ENCODE measurements at places on chromosomes 16 and 17.

GRCh38 chr16:86800894-86801293 is 222.5 kb downstream of the FOXL1 start:
- no peak for DNase-seq

- no peak for DNase-seq
Observed at GRCh38 chr17:4899341-4900230, at the start of gene C17orf107. Gene C17orf107, plus strand, starts transcription at chr17:4899536. Its CDS starts 227 bp downstream, at chr17:4899763.

DNA sequence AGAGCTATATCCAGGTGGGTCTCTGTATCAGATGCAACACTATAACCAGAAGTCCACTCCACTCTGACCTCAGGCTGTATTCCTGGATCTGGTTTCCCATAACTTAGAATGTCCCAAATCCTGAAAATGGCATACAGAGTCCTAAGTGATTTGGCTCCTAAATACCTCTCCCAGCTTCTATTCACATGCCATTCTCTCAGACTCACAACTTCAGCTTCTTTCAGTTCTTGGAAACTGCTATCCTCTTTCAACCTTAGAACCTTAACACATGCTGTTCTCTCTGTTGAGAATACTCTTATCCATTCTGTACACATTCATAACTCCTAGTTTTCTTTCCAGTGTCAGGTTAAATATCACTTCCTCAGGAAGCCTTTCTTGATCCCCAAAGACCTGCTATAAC is 132.0 kb downstream of the BRIP1 start:
- no peak for DNase-seq

DNA sequence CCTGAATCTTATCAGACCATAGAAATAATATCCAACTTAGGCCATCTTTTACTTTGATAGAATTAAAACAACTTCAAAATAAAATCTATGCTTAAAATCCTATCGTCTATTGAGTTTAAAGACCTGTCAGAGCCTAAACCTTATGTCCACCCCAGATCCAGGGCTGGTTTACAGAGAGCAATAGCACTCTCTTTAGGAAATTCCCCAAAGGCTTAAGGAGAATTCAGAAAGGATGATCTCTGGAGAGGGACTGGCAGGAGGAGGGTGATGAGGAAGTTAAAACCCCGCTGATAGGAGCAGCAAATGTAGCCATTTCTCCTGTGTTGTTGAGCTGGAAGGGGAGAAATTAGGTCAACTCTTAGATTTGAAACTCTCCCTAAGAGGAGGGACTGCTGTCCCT is 175.3 kb downstream of the HS3ST4 start:
- no peak for DNase-seq

DNA sequence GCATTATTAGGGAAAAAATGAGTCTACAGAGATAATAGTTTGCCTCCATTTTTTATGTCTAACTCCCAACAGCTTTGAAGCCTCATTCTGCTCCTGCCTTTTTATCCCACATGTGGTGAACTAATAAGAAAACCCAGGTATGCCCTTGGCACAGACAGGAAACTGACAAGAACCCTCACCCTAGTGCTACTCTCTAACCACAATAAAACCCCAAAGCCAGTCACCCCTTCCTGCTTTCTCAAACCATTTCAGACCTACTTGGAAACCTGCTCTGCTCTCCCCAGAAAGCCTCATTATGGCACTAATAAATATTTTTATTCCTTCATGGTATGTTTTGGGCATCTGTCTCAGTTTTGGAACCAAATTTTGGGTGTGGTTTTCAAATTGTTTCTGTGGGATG is 3.9 kb upstream of the MARVELD3 start:
- no peak for DNase-seq

- no peak for DNase-seq
Observed at GRCh38 chr16:58284469-58284868, 10.4 kb downstream of the PRSS54 start.

- DNase-seq = no peak
Observed at GRCh38 chr16:21617607-21618006, 18.2 kb downstream of the METTL9 start.

- DNase-seq = no peak
Observed at GRCh38 chr17:43402078-43402477, 3.3 kb downstream of the ARL4D start.

DNA sequence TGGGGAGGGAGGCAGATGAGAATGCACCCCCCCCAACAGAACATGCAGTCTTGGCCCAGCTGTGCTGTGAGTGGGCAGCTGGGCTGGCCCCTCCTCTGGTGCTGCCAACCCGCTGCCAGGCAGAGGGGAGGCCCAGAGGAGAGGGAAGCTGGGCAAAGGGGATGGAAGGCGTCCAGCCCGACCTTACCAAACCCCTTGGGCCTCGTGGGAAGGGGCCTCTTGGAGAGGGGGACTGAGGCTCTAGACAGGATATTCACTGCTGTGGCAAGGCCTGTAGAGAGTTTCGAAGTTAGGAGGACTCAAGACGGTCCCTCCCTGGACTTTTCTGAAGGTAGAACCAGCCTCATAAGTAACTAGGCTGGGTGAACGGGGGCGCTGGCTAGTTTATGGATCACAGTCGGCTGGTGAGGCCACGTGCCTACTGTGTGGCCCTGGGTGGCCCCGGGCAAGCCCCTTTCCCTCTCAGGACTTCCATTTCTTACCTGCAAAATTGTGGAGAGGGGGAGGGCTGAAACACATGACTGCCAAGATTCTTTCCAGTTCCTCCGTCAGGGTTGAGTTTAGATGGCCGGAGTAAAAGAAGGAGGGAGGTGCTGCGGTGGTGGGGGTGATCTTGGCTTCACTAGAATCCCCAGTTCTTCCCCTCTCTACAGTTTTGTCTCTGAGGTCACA is 857 bp upstream of the STAT5A start:
- DNase-seq = no peak

DNA sequence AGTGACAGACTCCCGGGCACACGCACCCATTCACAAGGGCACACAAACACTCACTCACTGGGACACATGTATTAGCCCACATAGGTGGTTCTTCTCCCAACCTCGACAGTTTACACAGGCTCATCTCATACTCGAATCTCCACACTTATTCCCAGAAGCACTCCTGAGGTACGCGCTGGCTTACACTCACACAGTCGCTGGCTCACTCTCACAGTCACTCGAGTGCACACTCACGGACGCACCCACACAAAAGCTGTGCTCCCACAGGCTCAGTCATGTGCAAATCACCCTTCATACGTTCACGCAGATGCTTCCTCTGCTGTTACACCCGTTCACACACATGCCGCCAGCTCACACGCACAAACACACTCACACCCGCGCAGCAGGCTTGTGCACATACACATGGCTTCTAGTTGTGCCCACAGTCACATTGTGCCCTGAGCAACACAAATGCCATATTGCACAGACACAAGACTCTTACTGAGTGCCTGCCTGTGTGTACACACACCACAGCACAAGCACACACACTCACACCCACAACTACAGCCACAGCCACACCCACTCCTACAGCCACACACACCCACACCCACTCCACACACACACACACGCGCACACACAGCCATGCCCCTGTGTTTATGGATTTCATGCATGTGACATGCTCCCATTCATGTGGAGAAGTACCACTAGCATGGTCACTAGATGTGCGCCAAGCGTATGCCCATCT is 8.4 kb upstream of the PRR29 start:
- no peak for DNase-seq

- DNase-seq = no peak
Observed at GRCh38 chr16:20216591-20217217, 110.6 kb downstream of the GP2 start.

Measured in NCI-H524 (cell line).